Testis (tissue), 5 donors: ENCODE measurements at places on chromosomes 1 and 21. TPM values are rescaled to one million over a fixed set of nuclear protein-coding genes. Genes with fewer than 3 reads are reported as not detected.
A peak's percentile ranks its signal among the peaks of the same experiment; 100 is the strongest.

- DNase-seq, result peak; percentile 79
These were observed 1.2 kb downstream of the LMNA start for GRCh38 chr1:156115514-156116374.

- peak; percentile 25 for DNase-seq
These were observed 5.6 kb upstream of the POFUT2 start for GRCh38 chr21:45293220-45293725.

GRCh38 chr1:178713259-178713658 is 11.8 kb upstream of the RALGPS2 start:
- no peak for DNase-seq

- DNase-seq, result no peak
These were observed 180.9 kb downstream of the PTGER3 start for GRCh38 chr1:70866542-70867264.

DNA sequence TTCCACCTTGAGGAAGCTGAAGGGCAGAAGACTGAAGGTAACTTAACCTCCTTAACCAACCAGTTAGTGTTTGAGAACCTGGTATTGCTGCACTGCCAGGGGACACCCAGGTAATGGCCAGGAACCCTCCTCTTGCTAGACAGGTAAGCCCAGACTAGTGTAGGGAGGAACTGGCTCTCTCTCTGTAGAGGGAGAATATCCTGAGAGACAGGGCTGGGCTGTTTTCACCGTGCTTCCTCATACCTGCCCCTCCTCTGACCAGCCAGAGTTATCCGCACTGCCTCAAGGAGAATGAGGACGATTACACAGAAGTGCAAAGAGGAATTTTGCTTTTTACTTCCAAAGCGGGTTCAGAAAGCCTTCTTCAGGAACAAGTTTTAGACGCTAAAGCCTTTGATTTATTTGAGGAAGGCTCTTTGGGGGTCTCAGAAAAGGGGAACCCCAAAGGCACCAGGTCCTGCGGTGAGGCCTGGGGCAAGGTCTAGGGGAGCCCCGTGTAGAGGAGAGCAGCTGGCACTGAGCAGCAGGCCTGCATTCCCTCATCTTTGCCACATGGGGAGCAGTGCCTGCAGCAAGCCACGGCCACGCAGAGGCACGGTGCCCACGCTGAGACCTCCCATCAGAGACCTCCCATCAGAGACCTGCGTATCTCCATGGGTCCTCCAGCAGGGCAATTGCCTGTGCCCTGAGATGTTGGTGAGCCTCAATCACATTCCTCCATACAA is 13.5 kb downstream of the GNG4 start:
- no peak for DNase-seq

DNA sequence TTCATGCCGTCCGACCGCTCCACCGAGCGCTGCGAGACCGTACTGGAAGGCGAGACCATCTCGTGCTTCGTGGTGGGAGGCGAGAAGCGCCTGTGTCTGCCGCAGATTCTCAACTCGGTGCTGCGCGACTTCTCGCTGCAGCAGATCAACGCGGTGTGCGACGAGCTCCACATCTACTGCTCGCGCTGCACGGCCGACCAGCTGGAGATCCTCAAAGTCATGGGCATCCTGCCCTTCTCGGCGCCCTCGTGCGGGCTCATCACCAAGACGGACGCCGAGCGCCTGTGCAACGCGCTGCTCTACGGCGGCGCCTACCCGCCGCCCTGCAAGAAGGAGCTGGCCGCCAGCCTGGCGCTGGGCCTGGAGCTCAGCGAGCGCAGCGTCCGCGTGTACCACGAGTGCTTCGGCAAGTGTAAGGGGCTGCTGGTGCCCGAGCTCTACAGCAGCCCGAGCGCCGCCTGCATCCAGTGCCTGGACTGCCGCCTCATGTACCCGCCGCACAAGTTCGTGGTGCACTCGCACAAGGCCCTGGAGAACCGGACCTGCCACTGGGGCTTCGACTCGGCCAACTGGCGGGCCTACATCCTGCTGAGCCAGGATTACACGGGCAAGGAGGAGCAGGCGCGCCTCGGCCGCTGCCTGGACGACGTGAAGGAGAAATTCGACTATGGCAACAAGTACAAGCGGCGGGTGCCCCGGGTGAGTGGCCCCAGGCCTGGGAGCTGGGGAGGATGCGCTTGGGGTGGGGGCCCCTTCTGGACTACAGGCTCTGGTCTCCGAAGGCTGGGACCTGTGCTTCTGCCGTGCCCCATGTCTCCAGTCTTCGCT is 1.1 kb downstream of the SKI start:
- DNase-seq, result peak; percentile 72

- DNase-seq, result no peak
These were observed 527.5 kb upstream of the DAB1 start for GRCh38 chr1:57951390-57951789.

DNA sequence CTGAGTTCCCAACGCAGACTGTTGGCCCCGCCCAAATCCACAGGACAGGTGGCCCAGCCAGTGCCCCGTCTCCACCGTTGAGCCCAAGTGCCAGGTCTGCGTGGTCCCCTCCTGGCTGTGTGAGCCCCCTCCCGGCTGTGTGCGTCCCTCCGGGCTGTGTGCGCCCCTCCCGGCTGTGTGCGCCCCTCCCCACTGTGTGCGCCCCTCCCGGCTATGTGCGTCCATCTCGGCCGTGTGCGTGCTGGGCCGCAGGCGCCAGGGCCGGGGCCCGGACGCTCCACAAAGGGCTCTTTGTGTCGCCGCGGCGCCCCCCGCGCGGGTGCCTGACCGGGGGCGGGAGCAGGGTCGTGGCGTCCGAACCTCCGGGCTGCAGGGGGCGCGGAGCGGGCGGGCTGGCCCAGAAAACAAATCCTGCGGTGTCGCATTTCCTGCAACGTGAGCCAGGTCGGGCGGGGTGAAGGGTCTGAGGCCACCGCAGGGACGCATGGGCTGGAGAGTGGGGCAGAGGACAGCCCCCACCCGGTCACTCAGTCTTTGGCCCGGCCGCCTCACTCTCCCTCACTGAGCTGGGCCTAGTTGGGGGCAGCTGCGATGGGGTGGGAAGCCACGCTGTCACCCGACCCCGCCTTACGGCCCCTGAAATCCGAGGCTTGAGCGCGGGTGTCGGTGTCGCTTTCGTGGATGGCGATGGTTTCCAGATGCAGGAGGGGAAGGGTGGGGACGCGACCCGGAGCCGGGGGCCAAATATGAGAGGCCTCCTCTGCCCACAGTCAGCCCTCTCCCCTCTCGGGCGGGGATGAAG is 18.8 kb downstream of the TNFRSF25 start:
- DNase-seq, result no peak

DNA sequence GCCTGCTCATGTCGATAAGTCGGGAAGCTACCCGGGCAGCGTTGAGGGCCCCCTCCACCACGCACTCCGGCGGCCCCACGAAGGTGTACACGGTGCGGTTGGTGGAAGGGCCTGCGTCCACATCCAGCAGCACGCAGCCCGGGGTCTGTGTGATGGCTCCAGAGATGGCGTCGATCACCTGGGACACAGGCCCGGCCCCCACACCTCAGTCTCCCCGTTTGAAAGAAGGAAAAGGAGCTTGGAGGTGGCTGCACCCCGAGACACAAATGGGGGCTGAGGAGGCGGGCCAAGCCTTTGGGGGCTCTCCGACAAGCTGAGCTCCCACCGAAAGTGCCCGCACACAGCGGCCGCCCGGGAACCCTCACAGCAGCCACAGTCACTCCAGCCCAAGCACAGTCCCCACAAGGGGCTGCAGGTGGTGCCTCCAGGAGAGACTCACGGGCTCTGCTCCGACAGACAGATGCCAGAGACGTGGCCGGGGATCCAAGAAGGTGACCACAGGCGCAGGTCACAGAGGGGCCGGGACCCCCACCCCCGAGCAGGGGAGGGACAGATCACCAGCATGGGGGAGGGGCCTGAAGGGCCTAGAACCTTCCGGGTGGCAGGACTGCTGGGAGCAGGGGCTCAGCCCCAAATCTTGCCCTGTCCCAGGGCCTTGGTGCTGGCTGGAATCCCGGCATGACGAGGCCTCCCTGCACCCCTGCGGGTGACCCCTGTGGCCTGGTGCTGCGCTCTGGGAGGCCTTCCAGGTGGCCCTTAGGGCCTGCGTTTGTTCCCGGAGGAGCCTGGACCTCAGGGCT is 1.0 kb downstream of the FTCD start:
- DNase-seq, result peak; percentile 13

DNA sequence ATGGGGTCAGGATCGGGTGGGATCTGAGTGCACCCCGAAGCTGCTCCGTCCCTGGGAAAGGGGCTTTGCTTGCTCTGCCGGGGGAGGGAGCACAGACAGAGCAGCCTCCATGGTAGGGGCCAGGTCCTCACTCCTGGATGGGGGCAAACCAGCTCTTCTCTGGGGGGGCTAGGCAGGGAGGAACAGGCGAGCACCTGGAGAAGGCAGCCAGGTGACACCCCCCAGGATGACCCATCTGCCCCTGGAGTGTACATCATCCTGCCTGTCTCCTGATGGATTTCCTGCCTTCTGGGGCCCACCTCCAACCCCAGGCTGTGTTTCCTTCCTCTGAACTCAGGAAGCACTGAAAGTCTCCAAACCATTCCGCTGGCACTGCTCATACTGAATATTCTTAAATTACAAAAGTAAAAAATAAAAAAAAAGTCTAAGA is 248.0 kb downstream of the RHOU start:
- no peak for DNase-seq

- no peak for DNase-seq
These were observed 325.1 kb downstream of the RRAGC start for GRCh38 chr1:38534473-38534823.

GRCh38 chr1:220511785-220512184 is 16.2 kb upstream of the MARK1 start:
- no peak for DNase-seq

GRCh38 chr1:67921725-67922489 is 88.6 kb upstream of the GNG12 start:
- no peak for DNase-seq

GRCh38 chr1:8871539-8871935 is 6.9 kb downstream of the ENO1 start:
- no peak for DNase-seq

- DNase-seq, result no peak
These were observed 186.1 kb downstream of the NTNG1 start for GRCh38 chr1:107326824-107327445.

DNA sequence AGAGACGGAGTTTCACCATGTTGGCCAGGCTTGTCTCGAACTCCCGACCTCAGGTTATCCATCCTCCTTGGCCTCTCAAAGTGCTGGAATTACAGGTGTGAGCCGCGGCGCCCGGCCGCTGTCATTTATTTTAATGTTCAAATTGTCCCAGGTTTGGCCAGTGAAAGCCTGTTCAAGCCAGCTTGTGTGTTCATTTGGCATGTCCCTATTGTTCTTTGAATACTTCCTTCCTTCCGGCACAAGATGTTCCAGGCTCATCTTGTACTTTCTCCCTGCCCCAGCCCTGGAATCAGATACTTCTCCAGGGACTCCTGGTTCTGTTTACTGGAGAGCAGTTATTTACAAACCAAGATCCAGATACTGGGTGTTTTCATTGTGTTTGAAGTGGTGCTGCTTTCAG is 37.0 kb downstream of the ZBTB8B start:
- peak; percentile 83 for DNase-seq

DNA sequence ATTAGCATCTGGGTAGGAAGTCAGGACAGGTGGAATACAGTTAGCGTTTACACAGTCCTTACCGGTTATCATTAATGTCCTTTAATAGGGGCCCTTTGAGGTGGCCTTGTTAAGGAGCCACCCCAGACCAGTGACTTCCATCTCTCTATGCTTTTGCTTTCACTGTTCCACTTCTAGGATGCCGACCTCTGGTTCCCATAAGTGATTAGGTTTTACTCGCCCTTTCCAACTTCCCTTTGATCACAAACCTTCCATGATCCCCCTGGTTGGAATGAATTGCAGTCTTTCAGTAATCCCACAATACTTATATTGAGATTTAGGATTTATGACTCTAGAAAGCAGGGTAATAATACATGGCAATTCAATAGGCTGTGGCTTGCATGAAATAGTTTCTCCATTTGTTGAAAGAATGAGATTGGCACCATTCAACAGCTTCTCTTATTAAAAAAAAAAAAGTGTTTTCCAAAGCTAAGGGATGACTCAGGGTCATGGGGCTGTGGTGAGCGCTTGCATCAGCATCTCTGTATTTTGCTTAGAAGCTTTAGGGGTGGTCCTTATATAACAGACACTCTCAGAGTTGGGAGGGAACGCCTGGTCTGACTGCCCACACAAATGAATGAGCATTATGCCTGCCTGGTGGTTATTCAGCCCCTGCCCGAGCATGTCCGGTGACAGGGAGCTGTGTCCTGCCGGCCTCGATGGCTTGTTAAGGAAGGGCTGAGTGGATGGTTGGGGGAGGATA is 110.5 kb downstream of the CNIH3 start:
- DNase-seq, result no peak

DNA sequence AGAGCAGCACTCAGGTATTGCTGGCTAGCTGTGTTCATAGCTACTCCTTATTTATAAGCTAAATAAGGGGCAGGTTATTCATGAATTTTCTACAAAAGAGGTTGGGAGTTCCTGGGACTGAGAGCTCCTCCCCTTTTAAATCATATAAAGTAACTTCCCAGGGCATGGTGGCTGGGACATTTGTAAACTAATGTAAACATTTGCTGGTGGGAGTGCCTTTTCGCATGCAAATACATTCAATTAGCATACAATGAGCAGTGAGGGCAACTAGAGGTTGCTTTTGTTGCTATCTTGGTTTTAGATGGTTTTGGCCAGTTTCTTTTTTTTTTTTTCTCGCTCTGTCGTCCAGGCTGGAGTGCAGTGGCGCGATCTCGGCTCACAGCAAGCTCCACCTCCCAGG is 43.4 kb downstream of the GNPAT start:
- DNase-seq, result no peak

DNA sequence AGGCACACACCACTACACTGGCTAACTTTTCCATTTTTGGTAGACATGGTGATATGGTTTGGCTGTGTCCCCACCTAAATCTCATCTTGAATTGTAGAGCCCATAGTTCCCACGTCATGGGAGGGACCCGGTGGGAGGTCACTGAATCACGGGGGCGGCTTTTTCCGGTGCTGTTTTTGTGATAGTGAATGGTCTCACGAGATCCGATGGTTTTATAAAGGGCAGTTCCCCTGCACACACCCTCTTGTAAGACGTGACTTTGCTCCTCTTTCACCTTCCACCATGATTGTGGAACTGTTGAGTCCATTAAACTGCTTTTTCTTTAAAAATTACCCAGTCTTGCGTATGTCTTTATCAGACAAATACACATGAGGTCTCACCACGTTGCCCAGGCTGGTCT is 1.3 kb upstream of the FTCD start:
- DNase-seq, result peak; percentile 10

The IL12RB2 gene
- 2.1 TPM for total RNA-seq

The MTARC1 gene
- 1.1 TPM for total RNA-seq

The DIO1 gene
- total RNA-seq, result 0.81 TPM

The NEK2 gene
- total RNA-seq, result 40.0 TPM

The CFAP107 gene
- total RNA-seq, result 8.1 TPM

The CLDN19 gene
- total RNA-seq, result 0.24 TPM

The FHL3 gene
- total RNA-seq, result 28.7 TPM

The AGT gene
- total RNA-seq, result 4.6 TPM

The FCRL4 gene
- 0.08 TPM for total RNA-seq

The C1orf232 gene
- total RNA-seq, result not detected

The LHX8 gene
- total RNA-seq, result 2.9 TPM

The SPRR1B gene
- total RNA-seq, result not detected

The AMIGO1 gene
- total RNA-seq, result 5.1 TPM

The MTF2 gene
- total RNA-seq, result 68.3 TPM

The MPL gene
- 0.47 TPM for total RNA-seq

The OR2L2 gene
- 1.2 TPM for total RNA-seq
